ENCODE measurements at places on chromosomes 6 and 20.

- no peak for DNase-seq
These were observed 416.9 kb downstream of the FRK start for GRCh38 chr6:115643762-115644161.

DNA sequence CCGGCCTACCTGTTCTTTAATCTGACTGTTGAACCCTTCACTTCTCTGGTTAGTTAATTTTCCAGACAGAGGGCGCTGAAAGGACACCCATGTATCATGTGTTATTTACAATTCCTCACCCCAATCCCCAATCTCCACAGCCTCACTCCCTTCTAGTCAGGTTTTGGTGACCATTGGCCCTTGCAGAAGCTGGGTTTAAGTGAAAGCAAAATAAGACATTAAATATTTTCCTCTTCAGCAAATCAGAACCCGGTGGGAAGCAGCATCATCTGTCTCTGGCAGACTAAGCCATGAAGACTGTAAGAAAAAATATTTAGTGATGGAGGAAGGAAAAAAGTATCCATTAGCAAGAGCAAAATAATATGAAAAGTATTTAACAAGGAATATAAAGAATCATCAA is 9.4 kb upstream of the HLA-DQA1 start:
- DNase-seq, result no peak

DNA sequence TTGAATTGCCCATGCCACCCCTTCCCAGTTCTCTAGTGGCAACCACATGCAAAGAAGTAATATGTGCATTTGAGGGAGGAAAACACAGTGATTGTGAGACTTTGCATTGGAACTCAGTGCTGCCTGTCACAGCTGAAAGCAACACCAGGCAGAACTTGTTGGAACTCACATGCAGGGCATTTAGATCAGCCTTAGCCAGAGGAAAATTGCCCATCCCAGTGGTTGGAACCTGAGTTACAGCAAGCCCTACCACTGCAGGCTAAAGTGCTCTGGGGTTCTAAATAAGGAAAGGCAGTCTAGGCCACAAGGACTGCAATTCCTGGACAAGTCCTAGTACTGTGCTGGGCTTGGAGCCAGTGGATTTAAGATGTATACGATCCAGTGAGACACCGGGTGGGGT is 245.3 kb upstream of the UFL1 start:
- DNase-seq, result no peak

GRCh38 chr6:27720607-27721580 is 191.3 kb downstream of the OR2B2 start:
- peak; percentile 46 for DNase-seq

- no peak for DNase-seq
These were observed 97.5 kb downstream of the CDH4 start for GRCh38 chr20:61349447-61350165.

- peak; percentile 36 for DNase-seq
These were observed 1.4 kb downstream of the TMEM170B start for GRCh38 chr6:11538819-11539468.

- no peak for DNase-seq
These were observed 186.7 kb downstream of the GJA10 start for GRCh38 chr6:90080876-90081481.

GRCh38 chr20:61930776-61931475 is 134.8 kb downstream of the TAF4 start:
- DNase-seq, result no peak

GRCh38 chr6:54646951-54647664 is 199.5 kb upstream of the FAM83B start:
- no peak for DNase-seq
